ENCODE measurements at places on chromosomes 3 and 15.

GRCh38 chr3:95172164-95172943 is 1109.5 kb downstream of the NSUN3 start:
- no peak for DNase-seq

DNA sequence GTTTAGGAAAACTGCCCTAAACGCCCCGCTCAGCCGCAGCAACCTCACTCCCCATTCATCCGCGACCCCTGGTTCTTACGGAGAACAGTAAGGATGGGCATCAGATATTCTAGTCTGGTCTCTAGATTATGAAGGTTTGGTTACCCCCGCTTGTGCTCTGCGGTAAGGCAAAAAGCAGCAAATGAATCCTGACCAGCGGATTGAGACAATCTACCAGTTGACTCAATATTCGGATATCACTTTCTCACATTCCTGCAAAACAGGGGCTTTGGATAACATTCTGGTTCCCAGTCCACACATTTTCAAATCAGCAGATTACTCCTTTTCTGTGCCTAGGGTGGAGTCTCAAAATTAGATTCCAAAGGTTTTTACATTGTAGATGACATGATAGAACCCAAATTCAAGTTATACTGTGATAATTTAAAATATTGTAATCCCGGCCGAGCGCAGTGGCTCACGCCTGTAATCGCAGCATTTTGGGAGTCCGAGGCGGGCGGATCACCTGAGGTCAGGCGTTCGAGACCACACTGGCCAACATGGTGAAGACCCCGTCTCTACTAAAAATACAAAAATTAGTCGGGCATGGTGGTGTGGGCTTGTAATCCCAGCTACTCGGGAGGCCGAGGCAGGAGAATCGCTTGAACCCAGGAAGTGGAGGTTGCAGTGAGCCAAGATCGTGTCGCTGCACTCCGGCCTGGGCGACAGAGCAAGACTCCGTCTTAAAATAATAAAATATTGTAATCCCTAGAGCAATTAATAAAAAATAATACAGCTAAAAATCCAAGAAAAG is 1.1 kb upstream of the CYFIP1 start:
- DNase-seq, result no peak

DNA sequence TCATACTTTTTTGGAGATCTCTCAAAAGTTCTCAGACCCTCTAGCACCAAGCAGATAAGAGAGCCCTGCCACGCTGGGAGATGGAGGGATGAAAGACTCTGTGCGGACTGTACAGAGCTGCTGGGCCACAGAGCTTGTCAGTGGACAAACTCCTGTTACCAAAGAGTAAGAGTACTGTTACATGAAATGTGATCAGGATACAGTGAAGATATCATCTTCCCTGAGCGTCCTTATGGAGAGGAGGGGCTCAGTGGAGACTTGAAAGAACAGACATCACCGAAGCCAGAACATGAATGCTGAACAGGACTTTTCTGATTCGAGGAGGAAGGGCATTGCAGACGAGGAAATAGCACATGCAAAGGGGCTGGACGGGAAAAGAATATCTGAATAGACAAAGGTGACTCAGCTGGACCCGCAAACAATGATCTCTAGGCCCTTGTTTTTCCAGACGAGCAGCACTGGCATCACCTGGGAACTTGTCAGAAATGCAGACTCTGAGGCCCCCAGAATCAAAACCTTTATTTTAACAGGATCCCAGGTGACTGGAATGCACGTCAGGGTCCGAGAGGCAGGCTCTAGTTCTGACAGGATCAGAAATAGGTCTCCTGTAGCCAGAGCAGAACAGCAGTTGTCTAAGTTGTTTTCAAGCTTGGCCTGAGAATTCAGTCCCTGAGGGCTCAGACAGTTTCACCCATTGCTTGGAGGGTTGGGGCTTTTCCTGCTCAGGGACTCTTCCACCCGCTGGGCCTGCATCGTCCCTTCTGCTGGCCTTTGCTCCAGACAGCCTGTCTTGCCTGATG is 277.9 kb downstream of the RPLP1 start:
- DNase-seq, result no peak

DNA sequence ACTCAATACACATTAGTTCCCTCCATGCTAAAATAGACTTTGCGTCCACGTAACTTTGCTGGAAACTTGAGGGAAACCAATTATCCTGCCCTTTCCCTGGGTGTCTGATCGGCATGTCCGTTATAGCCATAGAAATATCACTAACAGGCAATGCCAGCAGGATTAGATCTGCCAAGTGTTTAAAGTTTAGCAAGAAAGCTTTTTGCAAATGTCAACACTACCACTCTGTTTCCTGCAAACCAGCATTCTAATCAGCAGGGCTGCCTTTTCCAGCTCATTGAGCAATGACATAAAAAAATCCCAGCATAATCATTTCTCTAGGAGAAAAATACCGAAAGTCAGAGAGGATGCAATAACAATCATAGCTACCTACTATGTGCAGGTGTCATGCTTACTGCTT is 60.9 kb downstream of the NOX5 start:
- no peak for DNase-seq

DNA sequence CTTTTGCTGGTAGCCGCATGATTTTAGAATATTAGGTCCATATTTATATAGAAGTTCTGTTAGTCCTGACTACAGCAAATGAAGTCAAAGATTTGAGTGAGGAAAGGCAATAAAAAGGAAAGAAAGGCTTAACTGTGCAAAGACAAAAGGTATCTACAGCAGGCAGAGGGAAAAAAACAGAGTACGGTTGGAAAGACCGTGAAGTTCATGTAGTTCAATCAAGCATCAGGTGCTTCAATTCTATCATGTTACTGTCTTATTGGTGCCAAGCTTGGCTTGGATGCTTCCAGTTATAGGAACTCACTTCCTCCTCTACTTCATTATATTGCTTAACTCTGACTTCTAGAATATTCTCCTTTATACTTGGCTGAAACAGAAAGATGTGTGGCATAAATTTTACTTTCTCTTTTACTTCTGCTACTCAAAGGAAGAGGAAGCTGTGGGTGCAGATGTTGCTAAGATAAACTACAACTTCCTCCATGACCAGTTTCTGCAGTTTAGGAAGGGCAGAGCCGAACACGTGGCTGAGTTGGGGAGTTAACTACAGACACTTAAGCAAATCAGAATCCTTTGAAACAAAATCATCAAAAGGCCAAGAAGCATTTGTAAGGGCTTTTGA is 72.6 kb upstream of the ZBED2 start:
- DNase-seq, result no peak

- DNase-seq, result no peak
Observed at GRCh38 chr3:186366206-186366605, 4.2 kb upstream of the DGKG start.

DNA sequence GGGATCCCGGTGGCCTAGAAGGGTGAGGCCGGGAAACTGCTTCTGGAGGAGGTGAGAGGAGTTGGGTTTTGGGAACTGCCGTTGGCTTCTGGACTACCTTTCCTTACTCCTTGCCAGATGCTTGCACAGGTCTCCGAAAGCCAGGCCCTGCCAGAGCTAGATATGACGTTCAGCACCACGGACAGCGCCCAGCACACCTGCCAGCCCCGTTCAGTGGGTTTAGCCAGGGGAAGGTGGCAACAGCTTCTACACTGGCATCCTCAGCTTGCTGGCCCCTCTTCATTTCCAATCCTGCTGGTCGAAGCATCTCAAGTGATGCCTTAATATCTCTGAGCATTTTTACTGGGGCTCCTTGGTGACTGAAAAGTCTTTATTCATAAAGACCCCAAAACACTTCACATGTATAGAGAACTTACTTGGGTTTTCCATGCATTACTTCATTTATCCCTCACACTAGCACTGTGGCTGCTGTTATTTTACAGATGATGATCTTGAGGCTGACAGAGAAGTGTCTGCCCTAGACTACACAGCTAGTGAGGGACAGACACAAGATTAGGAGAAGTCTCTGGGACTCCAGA is 21.9 kb downstream of the HCN4 start:
- DNase-seq, result no peak

GRCh38 chr15:30877070-30877469 is 26.6 kb upstream of the FAN1 start:
- DNase-seq, result no peak

All from amygdala (tissue), 56 donors.